Astrocyte of the hippocampus (primary cell): ENCODE measurements at places on chromosomes 4 and X.

DNA sequence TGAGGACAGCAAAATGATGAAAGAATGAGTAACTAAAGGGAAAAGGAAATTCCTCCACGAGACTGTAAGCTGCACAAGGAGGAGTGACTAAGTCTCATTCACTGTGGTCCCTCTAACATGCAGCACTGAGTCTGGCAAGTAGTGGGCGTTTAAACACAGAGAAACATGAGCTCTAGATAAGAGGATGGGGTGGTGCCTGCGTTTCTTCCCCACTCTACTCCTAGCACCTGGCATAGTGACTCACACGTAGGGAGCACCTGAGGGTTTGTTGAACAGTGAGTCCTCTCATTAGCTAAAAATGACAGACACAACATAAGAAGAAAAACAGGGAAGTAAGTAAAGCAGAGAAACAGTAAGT is 105.8 kb upstream of the CBR4 start:
- DNase-seq: peak; percentile 87

- DNase-seq: no peak
Measured at GRCh38 chr4:24527371-24527770, 57.0 kb downstream of the DHX15 start.

DNA sequence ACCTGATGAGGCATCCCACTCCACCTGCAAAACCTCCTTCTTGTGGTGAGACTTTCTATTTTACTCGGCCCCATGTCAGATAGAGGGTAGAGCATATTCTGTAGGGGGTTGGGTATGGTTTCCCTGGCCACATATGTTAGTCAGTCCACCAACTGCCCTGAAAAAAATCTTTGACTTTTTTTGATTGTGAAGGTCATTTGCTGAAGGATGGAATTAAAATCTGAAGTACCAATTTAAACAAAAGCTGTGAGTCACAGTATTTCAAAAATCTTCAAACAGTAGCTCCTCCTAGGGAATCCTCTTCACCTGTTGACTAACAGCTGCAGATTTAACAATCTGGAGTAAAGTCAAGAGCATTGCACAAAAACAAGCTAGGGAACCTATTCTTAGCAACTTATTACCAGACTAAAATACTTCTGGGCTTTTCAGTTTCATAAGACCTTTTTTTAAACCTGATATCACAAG is 8.0 kb upstream of the CCDC110 start:
- no peak for DNase-seq

DNA sequence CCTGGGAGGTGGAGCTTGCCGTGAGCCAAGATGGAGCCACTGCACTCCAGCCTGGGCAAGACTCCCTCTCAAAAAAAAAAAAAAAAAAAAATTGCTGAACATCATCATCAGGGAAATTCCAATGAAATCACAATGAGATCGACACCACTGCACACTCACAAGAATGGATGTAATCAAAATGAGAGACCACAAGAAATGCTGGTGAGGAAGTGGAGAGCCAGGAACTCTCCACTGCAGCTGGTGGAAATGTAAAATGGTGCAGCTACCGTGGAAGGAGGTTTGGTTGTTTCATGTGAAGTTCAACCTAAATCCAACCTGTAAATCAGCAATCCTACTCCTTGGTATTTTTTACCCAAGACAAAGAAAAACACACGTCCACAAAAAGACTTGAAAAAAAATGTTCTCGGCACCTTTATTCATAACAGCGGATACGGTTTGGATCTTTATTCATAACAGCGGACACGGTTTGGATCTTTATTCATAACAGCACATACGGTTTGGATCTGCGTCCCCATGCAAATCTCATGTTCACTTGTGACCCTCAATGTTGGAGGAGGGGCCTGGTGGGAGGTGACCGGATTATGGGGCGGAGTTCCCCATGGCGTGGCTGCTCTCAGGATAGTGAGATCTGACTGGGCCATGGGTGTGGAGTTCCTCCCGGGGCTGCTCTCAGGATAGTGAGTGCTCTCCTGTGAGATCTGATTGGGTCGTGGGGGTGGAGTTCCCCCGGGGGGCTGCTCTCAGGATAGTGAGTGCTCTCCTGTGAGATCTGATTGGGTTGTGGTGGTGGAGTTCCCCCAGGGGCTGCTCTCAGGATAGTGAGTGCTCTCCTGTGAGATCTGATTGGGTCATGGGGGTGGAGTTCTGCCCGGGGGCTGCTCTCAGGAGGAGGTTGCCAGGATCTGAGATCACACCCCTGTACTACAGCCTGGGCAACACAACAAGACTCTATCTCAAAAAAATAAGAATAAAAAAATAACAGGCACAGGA is 7.7 kb downstream of the GAK start:
- DNase-seq: peak; percentile 53

GRCh38 chrX:93874554-93874953 is 200.5 kb downstream of the FAM133A start:
- DNase-seq: peak; percentile 14

- no peak for DNase-seq
Measured at GRCh38 chr4:86557526-86557925, 36.6 kb upstream of the PTPN13 start.
